ENCODE measurements at places on chromosomes 7 and 10.
A peak's percentile ranks its signal among the peaks of the same experiment; 100 is the strongest.

DNA sequence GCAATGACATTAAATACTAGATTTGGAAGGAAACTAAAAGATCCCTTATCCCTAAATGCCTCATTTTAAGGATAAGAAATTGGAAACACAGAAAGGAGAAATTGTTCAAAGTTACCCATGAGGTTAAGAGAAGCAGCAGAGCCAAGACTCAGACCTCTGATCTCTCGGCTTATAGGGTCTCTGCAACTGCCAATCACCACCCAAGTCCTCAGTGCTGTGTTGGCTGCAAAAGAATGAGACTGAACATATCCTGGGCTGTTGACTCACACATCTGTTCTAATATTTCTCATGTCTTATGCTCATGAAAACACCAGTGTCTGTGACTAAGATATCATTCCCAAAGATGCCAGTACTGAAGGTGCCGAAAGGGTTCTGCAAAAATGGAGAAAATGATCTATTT is 153.3 kb downstream of the XPNPEP1 start:
- DNase-seq: no peak

DNA sequence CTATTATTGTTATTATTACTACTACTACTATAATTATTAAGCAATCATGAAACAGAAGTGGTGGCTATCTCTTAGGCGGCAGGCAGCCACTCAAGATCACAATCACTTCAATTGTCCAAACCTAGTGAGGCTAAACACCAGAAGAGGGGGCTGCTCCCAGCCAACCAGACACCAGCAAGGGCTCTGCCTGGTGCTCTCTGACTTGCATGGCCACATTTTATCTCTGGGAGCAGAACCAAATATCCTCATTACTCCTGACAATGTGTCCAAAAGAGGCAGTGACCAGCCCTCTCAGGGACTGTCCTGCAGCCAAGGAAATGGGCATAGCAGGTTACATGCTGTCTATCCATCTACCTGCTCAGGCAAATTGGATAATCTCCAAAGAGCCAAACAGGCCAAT is 187.4 kb upstream of the PDE1C start:
- no peak for DNase-seq

DNA sequence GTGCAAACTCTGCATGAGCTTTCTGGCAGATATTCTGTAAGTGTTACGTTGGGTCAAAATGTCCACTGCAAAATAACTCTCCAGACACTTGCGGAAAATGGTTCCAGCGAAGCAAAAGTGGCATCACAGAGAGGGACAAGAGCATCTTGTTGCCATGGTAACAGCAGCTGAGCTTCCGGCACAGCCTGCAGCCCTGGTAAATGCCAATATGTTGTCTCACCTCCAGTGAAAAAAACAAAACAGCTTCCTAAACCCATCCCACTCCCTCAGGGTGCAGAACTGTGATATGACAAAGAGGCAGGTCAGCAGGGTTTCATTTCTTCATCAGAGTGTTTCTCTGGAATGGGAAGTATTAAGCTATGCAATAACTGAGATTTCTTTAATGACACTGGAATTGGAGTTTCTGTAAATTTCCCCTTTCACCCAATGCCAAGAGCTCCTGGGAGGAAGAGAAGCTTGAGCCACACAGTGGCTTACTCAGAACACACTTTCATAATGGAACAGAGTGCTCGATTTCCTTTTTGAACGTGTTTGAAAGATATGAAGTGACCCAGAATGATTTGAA is 65.6 kb downstream of the FOXI2 start:
- DNase-seq: peak; percentile 35

GRCh38 chr7:146539836-146540235 is 423.2 kb downstream of the CNTNAP2 start:
- DNase-seq: no peak

- DNase-seq: peak; percentile 21
Observed at GRCh38 chr7:21568762-21569161, 25.9 kb downstream of the DNAH11 start.

- no peak for DNase-seq
Observed at GRCh38 chr7:97017192-97018125, 7.2 kb downstream of the DLX5 start.

DNA sequence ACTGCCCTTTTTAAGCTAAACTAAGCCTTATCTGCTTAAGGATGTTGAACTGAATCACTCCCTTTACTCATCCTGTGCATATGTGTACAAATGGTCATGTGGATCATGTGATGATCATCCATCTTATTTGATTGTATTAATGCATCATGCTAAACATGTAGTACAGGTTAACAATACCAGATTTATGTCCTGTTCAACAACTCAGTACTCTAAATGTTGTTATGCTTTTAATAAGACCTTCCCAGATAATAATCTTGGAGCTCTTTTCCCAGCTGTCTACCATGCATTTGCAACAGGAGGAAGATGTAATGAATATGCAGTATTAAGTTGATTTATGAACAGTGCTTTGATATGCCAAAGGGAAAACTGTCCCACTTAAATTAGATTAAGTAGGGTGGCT is 318.0 kb downstream of the BICC1 start:
- DNase-seq: no peak

DNA sequence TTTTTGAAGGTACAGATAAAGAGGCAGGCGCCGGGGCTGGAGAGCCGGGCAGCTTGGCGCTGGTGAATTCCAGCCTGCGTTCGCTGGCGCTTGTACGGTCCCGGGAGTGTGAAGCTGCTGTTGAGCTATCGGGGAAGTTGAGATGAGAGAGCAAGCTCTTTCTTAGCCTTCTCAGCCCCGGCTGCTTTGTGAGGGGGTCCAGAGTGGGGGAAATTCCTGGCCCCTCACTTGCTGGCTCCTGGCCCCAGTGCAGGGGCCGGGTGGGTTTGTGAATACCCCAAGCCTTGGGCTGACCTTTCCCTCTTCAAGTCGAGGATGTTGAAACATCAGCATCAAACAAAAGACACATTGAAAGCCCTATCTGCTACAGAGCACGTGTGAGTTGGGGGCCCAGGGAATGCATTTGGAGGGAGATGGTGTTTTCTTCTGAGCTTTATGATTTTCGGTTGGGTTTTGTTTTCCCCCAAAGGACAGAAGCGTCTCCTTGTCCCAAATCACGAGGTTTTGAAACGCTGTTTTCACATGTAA is 2.7 kb downstream of the ZMIZ1 start:
- no peak for DNase-seq

DNA sequence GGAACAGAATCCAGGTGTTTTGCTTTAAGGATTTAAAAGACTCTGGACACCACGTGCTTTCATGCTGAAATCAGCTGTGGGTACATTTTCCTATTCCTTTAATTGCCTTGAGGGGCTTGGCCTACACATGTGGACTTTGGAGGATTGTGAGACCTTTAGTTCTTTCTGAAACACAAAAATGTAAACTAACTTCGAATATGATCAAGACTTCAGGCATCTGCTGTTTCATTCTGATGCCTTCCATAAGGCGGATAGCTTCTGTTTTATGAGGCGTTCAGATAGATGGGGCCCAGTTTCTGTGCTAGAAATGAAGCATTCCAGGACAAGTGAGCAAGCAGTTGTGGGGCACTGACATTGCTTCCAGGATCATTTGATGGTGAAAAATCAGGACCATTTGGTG is 1.5 kb upstream of the NOBOX start:
- no peak for DNase-seq

- DNase-seq: peak; percentile 44
Observed at GRCh38 chr7:77200542-77200941, 923 bp upstream of the FGL2 start.

DNA sequence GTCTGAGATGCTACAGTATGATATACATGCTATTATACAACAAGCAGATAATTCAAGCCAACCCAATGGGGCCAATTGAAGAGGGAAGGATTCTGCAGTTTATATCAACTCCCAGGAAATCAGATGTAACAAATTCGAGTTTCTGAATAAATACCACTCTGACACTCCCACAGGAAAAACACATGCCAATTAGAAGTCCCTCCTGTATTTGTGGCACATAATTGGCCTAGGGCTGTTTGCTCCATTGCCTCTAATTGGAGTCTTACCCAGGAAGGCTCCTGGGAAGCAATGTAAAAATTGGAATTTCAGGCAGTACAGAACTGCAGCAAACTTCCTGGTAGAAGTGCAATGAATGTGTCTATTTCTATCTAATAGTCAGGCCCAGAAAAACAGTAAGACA is 4.7 kb downstream of the PPA1 start:
- no peak for DNase-seq

- peak; percentile 65 for DNase-seq
Observed at GRCh38 chr7:29345590-29345989, 151.0 kb downstream of the CHN2 start.

DNA sequence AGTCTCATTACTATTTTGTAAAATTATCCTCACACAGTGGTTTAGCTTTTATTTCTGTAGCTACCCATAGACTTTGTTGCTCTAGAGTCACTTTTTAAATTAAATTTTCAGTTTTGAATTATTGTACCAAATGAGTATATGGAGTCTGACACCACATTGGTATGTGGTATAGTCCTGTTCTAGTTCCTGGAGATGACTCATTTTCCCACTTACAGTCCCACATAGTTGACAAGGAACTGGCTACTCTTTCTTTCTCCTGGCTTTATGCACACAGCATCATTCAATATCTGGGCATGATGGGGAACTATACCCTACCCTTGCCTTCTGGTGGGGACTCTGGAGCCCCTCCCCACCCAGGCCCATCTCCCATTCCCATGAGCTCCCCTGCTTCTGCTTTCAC is 92.6 kb upstream of the RAB11FIP2 start:
- DNase-seq: no peak

DNA sequence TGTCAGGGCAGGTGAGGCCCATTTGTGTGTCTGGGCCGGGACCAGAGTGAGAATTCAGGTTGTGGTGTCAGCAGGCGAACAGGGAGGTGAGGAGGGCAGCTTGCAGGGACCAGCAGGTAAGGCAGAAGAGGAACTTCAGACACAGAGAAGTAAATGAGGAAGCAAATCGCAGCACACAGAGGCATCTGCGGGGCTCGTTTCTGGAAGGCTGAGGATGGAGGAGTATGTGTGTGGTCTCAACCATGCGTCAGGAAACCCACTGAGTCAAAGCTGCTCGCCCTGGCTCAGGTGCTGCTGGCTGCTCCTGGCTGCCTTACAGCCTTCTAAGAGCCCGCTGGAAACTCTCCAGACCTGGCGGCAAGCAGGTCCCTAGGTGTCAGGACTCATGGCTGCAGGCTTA is 26.9 kb upstream of the PITRM1 start:
- no peak for DNase-seq

DNA sequence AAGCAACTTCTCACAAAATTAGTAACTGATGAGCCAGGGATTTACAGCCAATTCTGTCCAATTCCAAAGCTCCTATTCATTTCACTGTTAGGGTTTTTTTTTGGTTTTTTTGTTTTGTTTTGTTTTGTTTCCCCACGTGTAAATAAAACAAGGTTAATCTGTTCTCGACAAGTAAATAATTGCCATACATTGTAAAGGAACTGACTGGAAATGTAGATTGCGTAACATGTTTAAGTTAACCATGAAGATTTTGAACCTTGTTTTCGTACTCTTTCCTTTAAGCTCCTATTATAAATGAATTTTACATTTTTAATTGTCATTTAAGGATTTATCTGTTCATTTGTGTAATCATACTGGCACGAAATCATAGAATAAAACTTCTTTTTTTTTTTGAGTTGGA is 42.0 kb upstream of the FOXP2 start:
- DNase-seq: no peak

DNA sequence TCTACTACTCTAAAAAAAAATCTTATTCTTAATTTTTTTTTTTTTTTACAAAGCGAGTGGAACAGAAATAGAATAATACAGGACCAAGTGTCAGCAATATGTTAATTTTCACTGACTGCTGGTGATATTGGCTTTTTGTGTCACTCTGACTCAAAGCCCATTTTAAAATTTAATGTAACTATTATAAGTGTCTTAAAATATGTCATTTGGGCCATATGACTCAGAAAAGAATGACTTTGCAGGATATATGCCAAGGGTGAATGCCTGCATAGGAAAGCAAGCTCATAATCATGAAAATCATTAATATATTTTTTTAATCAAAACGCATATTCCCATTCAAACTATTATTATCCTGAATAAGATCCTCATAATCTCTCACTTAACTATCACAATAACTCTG is 149.2 kb downstream of the GNAT3 start:
- no peak for DNase-seq

DNA sequence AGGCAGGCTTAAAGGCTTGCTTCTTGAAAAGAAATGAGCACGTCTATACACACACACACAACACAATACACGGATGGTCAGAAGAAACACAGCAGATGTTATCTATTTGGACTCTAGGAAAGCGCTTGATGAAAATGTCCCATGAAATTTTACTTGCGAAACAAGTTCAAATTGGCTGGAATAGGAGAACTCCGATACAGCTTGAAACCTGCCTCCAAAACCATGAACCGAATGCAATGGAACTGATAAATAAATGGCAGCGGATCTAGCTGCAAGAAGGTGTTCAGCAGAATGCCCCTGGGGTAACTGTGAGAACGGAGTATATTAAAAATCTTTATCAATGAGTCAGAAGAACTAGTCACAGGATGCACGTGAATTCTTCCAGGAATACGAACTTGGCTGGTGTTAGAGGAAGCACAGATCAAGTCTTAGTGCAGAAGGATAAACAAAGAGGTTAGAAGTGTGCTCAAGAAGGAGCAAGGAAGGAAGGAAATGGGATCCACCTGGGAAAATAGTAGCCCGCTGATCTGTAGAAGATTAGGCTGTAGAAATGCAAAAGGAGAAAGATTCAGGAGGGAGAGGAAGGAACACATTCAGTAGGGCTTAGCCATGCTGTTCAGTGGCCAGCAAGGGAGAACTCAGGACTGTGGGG is 142.0 kb upstream of the PRKCQ start:
- no peak for DNase-seq

DNA sequence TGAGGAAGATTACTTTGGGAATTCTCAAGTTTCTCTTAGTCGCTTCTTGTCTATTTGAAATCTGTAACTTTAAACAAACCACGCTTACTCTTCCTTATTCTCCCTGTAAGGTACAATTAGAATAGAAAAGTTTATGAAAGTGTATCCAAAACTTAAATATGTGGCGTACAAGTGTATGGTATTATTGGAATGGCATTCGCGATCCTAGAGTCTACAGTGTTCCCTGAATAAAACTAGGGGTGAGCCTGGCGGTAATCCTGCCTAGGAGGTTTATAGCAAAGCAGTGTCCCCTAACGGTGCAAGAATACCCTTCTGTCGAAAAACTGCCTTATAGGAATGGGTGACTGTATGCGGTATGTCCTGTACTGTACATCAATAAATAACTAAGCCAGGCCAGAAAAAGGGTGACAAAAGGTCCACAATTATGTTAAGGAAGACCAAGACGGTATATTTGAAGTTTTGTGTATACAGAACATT is 1.2 kb downstream of the TASOR2 start:
- no peak for DNase-seq

DNA sequence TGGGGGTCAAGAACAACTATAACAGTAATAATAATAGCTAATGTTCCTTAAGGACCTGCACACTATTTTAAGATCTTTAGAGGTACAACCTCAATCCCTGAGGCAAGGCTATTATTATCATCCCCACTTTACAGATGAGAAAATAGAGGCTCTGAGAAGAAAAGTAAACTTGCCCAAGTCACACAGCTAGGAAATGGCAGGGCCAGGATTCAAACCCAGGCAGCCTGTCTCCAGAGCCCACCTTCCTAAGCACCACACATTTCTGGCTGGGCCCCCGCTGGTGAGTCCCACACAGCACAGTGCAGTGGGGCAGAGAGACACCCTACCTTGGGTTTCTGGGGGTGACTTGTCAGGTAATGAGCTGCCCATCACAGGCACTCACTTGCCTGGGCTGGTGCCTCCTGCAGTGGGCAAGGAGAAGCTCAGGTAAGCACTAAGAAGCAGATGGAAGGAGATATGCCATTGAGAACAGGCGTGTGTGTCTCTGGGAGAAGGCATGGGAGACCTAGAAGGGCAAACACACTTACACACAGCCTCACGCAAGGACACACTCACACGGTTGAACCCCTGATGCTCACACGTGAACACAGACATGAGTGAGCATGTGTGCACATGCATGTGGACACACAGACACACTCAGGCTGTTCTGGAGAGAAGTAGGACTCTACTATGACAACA is 104.4 kb upstream of the ZMIZ1 start:
- no peak for DNase-seq

All from suppressor macrophage treated with lipopolysaccharide for 1 hour (primary cell).